ENCODE measurements at places on chromosomes 13 and 19. TPM values are rescaled to one million over a fixed set of nuclear protein-coding genes. Genes with fewer than 3 reads are reported as not detected.

The KLK14 gene
- total RNA-seq, result 0.93 TPM

The CPB2 gene
- not detected for total RNA-seq

The LYPD5 gene
- total RNA-seq, result 0.71 TPM

The ERVV-1 gene
- not detected for total RNA-seq

The IZUMO1 gene
- not detected for total RNA-seq

The TMEM205 gene
- total RNA-seq, result 41.9 TPM

The ZNF530 gene
- total RNA-seq, result 6.6 TPM

The JSRP1 gene
- total RNA-seq, result not detected

The HMG20B gene
- 44.3 TPM for total RNA-seq

The ZNF480 gene
- 16.2 TPM for total RNA-seq

The PRKACA gene
- total RNA-seq, result 66.4 TPM

The LYPD4 gene
- not detected for total RNA-seq

The SLITRK6 gene
- not detected for total RNA-seq

The METTL21C gene
- not detected for total RNA-seq

The TMEM145 gene
- total RNA-seq, result not detected

Data from T-helper 1 cell treated with Interleukin-12 subunit alpha and Interleukin-12 subunit beta and Interleukin-4 antibody, amounts not matched to agents 30 ng/mL and 1 ng/mL, for 36 hours (primary cell).